ENCODE measurements at places on chromosomes 5 and 9.

- DNase-seq: peak; percentile 85
Observed at GRCh38 chr5:68046445-68046844, 169.1 kb upstream of the PIK3R1 start.

DNA sequence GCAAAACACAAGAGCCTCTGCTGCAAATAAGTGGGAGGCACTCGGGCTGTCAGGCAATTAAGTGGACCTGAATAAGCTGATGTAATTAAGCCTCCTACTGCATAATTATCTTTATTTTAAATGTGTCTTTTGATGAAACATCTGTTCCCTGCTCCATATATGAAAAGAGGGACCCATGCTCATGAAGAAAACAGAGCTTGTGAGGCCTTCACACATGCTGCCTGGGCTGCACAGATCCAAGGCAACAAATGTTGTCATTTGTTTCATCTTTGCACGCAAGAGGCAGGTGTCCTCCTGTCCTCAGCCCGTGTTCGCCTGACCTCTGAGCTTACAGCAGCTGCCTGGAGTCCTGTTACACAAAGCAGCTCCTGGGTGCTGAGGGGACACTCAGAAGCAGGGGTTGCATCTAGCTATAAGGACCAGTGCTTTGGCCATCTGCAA, 381.1 kb downstream of the ZNF608 start:
- no peak for DNase-seq

- DNase-seq: no peak
Observed at GRCh38 chr5:23474315-23474714, 33.1 kb upstream of the PRDM9 start.

DNA sequence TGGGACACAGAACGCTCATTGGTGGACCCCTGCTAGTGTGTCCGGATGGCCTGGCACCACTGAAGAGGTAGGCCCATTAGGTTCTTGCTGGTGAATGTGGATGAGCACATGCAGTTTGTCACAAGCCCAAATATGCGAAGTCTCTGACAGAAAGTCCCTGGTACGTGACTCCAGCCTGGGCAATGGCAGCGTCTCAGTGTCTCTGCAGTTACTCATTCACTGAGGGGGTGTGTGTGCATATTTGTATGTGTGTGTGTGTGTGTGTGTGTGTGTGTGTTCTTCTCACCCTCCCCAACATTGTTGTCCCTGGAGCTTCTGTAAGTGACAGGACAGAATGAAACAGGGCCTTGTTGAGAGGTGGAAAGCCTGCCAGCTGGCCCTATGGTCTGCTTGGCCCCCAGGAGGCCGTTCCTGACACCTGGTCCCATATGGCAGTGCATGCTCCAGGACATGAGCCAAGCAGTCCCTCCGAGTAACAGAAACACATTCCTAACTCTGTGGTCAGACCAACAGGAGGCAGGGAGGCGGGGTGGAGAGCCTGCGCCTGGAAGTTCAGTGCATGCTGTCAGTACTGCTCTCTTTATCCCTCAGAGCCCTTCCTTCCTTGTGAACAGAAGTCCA, 169.9 kb downstream of the SLC28A3 start:
- peak; percentile 68 for DNase-seq

- peak; percentile 95 for DNase-seq
Observed at GRCh38 chr9:3525836-3526164, at the start of gene RFX3. TSS of gene RFX3 (minus strand) at chr9:3526001. CDS start at chr9:3395588, 130,413 bp downstream.

DNA sequence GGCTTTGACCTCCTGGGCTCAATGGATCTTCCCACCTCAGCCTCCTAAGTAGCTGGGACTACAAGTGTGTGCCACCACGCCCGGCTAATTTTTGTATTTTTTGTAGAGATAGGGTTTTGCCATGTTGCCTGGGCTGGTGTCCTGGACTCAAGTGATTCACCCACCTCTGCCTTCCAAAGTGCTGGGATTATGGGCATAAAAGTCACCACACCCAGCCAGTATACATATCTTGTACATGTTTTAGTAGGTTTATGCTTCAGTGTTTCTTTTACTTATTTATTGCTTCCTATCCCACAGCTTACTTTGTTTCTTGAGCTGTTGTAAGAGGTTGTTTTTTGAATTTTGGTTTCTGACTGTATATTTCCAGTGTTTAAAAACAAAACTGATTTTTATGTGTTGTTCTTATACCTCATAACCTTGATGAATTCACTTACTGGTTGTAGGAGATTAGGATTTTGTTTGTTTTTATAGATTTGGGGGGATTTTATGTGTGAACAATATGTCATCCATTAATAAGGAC, 12.9 kb downstream of the FBXW5 start:
- DNase-seq: no peak

- peak; percentile 39 for DNase-seq
Observed at GRCh38 chr9:134564431-134565170, 77.0 kb upstream of the COL5A1 start.

DNA sequence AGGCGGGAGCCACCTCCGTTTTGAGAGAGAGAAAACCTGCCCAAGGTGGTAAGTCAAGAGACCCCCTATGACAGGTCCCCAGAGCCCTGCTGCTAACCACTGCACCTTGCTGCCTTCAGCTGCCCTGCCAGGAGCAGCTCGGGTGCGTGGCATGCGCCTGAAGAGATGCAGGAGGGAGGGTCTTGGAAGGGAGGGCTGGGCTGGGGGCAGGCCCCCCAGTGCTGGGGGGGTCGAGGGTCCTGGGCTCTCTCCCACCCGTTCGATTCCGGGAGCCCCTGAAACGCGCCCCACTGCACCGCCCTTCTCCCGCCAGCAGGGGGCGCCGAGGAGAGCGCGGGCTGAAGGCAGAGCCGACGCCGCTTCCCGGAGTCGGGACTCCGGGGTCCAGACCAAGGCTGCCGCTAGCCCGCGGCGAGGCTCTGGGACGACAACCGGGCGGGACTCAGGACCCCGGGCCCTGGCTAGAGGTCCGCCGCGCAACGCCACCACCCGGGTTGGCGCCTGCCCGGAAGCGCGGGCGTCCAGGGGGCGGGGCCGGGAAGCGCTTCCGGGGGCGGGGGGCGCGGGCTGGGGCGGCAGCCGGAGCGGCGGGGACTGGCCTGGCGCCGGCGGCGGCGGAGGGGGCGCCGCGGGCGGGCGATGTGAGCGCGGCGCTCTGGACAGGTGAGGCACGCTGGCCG, at the start of gene ZBTB34:
TSS of gene ZBTB34 (plus strand) at position 563 of the 680 bp plus-strand sequence. CDS start 18,761 bp downstream, outside the sequence.
- DNase-seq: peak; percentile 76

DNA sequence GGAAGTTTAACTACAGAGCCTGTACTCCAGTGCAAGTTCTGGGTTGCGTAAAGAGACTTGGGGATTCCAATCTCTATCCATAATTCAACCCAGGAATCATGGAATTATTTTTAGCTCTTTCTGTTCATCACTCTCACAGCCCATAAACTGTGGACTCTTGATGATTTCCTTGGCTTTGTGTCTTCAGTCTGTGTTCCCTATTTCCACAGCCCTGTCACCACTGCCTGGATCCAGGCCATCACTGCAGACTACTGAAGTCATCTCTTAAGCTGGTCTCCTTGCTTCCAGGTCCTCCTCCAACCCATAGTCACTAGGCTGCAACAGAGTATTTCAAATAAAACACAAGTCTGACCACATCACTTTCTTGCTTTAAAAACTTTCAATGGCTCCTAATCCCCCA, 211.7 kb downstream of the PLK2 start:
- no peak for DNase-seq

DNA sequence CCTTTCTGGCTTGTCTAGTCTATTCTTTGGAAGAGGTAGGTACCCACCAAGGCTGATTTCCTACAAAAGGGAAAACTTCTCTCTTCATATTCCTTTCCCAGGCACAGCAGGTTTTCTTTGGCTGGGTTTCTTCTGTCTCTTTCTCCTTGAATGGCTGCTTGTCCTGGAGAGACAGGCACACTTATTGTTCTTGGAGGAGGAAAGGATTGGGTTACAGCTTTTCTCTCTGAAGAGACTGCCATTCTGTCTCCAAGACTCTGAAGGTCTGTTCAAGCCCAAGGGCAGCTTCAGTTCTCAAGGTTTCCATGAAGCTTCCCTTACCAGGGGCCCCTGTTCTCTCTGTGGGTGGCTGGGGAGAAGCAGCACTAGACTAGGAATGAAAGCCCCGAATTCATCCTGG, 33.9 kb downstream of the ACTBL2 start:
- DNase-seq: no peak

- DNase-seq: no peak
Observed at GRCh38 chr9:112279501-112279900, 53.9 kb downstream of the PTBP3 start.

DNA sequence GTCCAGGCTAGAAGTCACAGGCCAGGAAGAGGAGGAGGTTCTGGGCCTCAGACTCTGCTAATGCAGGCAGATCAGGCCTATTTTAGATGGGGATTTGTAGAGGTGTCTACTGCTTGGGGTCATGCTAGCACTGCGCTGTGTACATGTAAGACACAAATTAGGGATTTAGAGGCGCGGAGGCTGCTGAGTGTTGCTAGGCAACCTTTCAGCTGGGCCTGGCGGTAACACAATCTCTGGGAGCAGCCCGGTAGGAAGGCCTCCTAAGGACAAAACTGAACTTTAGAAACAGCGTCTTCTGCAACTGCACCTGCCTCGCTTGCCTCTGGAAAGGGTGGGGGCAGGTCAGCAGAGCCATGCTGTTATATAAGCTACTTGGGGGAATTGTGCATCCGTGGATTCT, 147.9 kb downstream of the MACROH2A1 start:
- no peak for DNase-seq

DNA sequence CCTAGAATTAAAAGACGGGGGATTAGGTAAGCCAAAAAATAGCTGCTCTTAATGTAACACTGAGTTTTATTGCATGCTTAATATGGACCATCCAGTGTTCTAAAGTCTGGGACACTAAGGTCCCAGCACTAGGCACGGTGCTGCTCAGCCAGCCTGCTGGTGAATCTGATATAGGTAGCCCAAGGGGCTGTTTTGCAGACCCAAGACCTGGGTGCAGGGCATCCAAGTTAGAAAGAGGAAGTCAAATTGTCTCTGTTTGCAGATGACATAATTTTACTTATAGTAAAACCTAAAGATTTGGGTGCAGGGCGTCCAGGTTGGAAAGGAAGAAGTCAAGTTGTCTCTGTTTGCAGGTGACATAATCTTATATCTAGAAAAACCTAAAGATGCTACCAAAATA, 17.8 kb downstream of the IFNA5 start:
- DNase-seq: no peak

GRCh38 chr9:96651626-96652025, 3.5 kb downstream of the PRXL2C start:
- peak; percentile 83 for DNase-seq

GRCh38 chr9:34085581-34086500, 37.2 kb upstream of the UBAP2 start:
- peak; percentile 73 for DNase-seq

GRCh38 chr9:130197386-130197785, 25.2 kb downstream of the NCS1 start:
- no peak for DNase-seq

- DNase-seq: no peak
Observed at GRCh38 chr9:90807006-90807405, 5.4 kb downstream of the SYK start.

GRCh38 chr5:140443-140829, 48.5 kb downstream of the PLEKHG4B start:
- no peak for DNase-seq

DNA sequence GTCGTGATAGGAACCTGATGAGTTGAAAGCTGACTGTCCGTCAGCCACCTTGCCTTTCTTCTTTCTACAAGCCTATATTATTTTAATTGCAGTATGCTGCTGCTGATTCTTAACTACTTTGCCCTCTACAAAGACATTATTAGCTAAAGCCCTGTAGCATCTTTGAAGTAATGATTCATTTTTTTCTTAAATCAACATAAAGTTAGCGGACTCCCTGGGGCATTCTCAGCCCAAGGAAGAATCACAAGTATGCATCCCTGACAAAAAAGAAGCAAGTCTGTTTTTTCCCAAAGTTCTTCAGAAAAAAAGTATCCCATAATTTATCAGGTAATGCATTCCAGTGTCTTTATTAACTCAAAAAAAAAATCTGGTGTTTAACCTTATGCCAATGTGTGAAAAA, 69.5 kb upstream of the TAS2R1 start:
- no peak for DNase-seq

DNA sequence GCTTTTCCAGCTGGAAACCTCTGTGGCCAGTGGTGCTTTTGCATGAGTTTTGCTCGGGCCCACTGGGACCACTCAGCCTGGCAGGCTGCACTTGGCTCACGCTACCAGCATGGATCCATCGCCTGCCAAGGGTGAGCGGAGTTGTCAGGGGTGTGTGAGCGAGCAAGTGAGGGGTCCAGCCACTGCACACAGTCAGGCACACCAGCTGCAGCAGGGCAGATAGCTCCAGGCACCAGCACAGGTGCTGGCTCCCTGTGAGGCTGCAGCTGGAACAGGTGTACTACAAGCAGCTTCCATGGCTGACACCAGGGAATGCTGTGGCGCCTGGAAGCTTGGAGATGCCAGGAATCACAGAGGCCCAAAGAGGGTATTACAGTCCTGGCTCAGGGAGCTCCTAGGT, 391.2 kb upstream of the SGCD start:
- no peak for DNase-seq
